D721Med (cell line): ENCODE measurements at places on chromosomes 11 and 22.

DNA sequence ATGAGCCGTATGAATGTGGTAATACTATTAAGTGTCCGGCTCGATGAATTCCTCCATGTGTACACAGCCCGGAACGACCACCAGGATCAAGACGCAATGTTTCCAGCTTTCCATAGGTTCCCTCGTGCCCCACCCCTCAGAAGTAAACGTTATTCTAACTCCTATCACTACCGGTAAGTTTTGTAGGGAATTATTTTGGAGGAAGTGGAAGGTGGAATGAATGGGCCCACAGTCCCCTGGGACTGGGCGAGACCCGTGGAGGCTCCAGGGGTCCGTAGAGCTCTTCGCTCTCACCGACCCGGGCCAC lies 720 bp upstream of the FAR1 start:
- no peak for DNase-seq

DNA sequence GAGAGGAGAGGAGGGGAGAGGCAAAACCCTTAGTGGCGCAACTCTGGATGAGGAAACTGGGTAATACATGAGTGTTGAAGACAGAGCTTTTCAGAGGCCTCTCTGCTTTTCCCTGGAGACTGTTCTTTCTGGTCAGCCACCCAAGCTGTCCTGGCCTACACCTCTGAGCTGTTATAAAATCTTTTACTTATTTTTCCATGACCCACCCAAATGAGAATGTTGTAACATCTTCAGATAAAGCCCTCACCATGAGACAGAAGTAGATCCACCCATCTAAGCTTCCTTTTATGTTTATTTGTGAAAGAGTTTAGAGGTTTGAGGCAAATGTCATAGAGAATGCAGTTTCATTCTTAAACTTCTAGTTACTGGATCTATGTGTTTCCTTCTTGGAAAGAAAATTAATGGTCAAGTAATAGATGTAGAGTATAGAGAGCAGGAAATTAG lies 20.3 kb upstream of the APLP2 start:
- DNase-seq = no peak

- no peak for DNase-seq
Measured at GRCh38 chr11:35836205-35836604, 107.7 kb upstream of the LDLRAD3 start.

GRCh38 chr11:70381872-70382861 lies 16.2 kb upstream of the CTTN start:
- no peak for DNase-seq

- no peak for DNase-seq
Measured at GRCh38 chr11:16863389-16863788, 124.9 kb downstream of the C11orf58 start.

- no peak for DNase-seq
Measured at GRCh38 chr22:41198027-41198580, 7.0 kb upstream of the L3MBTL2 start.

- no peak for DNase-seq
Measured at GRCh38 chr11:95363708-95364107, 132.7 kb upstream of the SESN3 start.

GRCh38 chr11:128776424-128777284 lies 82.8 kb downstream of the FLI1 start:
- no peak for DNase-seq

DNA sequence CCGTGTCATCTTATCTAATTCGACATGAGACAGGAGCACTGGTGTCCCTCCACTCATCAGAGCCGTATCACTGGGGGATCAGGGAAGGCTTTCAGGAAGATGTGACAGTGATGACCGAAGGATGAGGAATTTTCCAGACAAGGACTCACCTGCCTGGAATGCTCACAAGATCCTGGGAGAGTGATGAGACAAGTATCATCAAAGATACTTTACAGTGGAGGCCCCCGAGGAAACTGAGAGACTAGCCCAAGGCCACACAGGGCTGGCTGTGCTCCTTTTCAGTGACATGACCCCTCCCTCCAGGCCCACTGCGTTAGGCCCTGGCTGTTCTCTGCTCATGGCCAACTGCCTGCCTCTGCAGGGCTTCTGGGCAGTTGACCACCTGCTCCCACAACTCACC lies 13.0 kb downstream of the CLPB start:
- DNase-seq = no peak

DNA sequence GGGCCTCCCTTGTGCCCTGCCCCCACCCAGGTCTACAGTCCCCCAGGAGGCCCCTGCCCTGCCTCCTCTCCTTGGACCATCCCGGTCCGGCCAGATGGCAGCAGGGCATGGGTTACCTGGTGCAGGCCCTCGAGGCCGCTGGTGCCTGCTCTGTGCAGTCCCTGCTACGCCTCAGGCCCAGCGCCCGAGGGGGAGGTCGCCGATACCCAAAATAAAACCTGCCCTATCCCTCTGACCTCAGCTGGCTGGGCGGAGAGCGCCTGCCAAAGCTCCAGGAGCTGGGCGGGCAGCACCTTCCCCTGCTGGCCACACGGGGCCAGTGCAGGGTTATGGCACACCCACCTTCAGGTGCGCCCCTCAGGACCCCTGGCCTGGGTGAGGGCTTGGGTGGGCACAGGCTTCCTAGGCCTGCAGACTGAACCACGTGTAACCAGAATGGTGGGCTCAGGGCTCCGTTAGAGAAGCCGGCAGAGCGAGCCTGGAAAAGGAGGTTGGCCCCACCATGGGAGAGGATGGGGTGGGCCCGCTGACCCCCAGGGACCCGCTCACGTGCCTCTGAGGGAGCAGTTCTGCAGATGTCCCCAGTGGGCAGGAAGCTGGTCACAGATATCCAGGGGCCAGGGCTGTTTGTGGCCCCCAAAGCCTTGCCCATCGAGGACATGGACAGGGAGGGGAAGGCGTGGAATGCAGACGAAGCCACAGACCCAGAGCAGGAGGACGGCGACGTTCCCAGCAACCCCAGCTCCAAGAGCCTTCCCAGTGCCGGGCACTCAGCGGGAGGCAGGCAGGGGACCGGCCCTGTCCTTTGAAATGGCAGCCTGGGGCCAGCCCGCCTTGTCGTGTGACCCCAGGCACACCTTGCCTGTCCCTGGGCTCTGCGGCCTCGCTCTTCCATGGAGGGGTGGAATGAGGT lies 1.7 kb upstream of the TNNT3 start:
- no peak for DNase-seq
